NCI-H1092 (cell line): ENCODE measurements at places on chromosomes 2 and 18.

GRCh38 chr2:189601043-189601442 lies 20.5 kb upstream of the SLC40A1 start:
- DNase-seq, result no peak

GRCh38 chr2:151277067-151277466 lies 12.4 kb downstream of the NMI start:
- DNase-seq, result no peak

- DNase-seq, result no peak
Measured at GRCh38 chr2:69545477-69545932, 98.0 kb downstream of the AAK1 start.

DNA sequence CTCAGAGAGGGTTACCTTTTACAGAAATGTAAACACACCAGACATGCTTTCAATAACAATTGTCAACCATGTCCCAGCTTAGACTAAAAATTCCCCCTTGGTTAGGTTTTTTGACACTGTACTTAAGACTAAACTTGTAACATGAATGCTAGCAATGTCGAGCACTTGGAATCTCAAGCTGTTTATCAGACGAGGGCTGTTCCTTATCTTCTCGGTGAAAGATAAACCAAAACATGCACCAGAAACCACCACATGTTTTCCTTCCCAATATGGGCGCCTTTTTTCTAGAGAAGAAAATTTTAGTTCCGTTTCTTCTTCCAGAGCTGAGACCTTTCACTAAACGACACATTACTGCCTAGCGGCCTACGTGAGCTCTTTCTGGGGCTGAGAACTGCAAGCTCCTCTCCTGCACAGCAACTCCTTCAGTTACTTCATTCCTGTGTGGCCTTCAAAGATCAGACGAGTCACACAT lies 42.4 kb upstream of the ACKR3 start:
- DNase-seq, result no peak

- DNase-seq, result no peak
Measured at GRCh38 chr2:207260947-207261346, 95.2 kb upstream of the KLF7 start.
